ENCODE measurements at places on chromosomes 16 and 17. TPM values are rescaled to one million over a fixed set of nuclear protein-coding genes. Genes with fewer than 3 reads are reported as not detected.

DNA sequence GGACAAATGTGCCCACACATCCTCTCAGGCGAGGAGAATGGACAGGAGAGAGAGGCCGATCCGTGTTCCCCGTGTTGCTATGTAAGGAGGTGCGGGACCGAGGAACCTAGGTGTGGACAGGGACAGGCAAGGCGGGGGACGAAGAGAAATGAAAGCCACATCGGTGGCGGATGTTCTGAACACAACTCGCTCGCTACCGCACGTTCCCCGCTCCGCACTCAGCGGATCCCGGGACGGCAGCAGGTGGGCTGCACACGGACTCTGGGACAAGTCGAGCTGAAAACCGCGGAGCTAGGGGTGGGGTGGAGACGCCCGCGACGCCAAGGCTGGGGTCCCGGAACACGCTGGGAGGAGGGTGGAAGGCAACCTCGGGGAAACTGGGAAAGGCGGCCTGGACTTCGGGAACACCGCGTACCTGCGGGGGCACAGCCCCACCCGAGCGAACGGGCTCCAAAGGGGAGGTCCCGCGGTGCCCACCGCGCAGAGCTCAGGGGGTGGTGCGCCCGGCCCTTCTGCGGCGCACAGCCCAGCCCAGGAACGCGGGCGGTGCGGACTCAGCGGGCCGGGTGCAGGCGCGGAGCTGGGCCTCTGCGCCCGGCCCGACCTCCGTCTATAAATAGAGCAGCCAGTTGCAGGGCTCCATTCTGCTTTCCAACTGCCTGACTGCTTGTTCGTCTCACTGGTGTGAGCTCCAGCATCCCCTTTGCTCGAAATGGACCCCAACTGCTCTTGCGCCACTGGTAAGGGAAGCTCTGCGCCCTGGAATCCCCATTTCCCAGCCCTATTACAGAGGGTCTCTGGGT, at the start of gene MT1E:
Gene MT1E (plus strand): TSS at position 642 of the 803 bp plus-strand sequence. CDS start 71 bp downstream, at position 713.
- DNase-seq = no peak

GRCh38 chr16:30741461-30741914, 6.7 kb upstream of the PHKG2 start:
- DNase-seq = no peak

Gene GDE1
- polyA plus RNA-seq = 69.7 TPM

- DNase-seq = no peak
Measured at GRCh38 chr17:68591583-68591982, 9.6 kb downstream of the FAM20A start.

Measured in left kidney (tissue), 8 donors.